ENCODE measurements at places on chromosomes 16 and 17.

DNA sequence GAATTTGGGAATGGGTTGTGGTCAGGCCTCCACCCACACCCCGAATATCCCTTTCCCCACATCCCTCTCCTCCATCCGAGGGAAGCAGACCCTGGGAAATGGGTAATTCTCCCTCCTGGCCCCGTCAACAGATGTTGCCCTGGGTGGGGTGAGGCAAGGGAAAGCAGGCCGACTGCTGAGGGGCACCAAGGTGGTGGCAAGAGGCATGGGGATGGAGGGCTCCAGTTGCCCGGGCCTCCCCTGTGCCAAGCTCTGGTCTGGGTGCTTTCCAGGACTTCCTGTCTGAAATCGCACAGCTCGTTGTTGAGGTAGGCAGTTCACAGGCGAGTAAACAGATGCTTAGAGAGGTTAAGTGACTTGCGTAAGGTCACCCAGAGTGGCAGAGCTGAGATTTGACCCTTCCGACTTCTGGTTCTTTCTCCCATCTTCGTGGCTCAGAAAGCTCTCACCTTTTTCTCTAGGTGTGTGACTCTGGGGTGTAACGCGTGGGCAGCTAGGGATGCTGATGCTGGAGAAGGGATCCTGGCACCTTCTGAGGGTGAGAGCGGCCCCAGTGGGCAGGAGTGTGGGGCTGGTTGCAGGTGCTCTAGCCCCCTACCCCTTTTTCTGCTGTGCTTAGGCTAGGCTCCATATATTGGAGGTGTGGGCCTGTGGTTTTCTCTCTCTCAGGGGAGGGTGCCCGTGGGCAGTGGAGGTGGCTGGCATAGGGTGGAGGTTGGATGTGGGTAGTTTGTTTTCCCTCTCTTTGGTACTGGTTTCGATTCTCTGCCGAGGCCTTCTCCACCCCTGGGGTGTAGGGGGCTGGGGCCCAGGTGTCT lies 17.2 kb downstream of the RARA start:
- DNase-seq, result no peak

DNA sequence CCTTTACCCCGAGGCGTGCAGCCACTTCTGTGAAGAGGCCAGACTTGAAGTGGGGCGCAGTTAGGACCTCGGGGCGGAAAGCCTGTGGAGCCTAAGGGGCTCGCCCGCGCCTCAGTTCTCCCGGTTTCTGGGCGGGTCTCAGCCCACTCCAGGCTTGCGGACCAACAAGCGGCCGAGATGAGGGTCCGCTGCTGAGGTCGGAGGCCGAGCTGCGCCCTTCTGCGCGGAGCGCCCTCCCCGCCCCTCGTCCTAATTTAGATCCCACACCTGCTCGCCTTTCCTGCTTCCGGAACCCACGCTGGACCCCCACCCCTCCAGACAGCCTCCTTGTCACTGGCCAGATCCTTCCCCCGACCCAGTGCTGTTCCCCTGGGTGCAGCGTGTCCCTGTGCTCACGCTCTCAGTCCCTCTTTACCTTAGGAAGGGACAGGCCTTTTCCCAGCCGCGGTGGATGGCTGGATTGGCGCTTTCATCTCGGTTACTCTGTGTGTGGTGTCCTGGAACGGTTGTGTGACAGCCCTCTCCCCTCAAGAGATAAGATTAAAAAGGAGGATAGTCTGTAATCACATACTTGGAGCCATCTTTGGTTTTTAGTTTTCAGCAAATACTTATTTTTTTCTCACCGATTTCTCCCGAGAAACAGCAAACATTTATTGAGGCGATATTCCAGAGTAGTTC lies 933 bp upstream of the ATXN7L3 start:
- DNase-seq, result no peak

DNA sequence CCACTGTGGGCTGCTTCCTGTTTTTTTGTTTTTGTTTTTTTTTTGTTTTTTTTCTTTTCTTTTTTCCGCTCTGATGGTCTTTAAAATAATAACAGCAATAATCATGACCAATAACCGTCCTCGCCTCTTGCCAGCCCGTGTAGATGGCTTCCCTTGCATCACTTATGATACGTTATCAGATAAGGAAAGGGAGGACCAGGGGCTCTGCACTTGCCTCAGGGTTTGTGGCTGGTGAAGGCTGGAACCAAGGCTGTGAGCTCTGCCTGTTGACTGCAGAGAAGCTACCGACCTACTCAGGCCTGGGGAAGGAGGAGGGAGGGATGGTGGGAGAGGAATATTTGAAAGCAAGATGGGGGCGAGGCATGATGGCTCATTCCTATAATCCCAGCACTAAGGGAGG lies 114.0 kb upstream of the SDK2 start:
- DNase-seq, result no peak

DNA sequence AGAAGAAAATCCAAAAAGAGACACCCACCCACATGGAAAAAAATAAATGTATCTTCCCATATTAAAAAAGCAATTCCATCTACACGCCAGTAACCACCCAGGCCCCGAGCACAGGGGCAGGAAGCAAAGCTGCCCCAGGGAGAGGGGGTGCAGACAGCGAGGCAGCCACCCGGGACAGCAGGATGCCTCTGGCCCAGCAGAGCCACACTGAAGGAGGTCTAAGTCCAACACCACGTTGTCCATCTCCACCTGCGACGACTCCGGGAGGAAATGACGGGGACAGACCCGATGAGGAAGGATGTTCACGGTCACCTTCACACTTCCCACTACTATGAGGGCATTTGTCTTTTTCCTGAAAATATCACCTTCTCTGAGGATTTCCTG lies 14.4 kb upstream of the CYTH1 start:
- DNase-seq, result no peak

GRCh38 chr16:30922960-30923535 lies 324 bp upstream of the FBXL19 start:
- peak; percentile 87 for DNase-seq

GRCh38 chr16:66045626-66046025 lies 320.9 kb upstream of the CDH5 start:
- DNase-seq, result no peak

DNA sequence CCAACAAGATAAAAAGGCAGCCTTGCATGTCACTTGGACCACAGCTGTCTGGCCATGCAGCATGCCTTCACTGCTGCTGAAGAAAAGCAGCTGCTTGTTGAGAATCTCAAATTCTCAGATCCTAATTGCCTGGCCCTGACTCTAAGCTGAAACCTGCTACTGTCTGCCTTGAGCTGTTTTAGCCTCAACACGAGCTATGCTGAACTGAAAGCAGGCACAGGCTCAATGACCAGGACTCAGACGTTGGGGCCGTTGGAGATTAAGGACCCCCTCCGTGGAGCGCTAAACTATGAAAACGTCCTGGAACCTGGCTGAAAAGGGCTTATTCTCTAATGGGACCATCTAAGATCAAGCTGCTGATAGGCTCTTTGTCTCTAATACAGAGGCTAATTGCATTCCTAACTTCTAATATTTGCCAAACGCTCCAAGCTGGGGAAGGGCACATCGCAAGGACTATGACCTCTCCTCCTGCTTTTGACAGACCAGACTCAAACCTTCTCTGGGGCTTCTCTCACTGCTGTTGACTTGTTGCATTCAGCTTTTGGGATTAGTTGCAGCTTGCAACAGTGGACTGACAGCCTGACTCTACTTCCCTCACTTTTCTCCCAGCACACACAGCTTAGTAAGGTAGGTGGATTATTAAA lies 4.6 kb upstream of the PLK1 start:
- DNase-seq, result no peak

GRCh38 chr16:53773881-53774280 lies 69.9 kb downstream of the FTO start:
- no peak for DNase-seq

GRCh38 chr16:29308644-29309546 lies 97.6 kb downstream of the NPIPB11 start:
- DNase-seq, result no peak

GRCh38 chr17:66717641-66718058 lies 117.3 kb upstream of the CACNG5 start:
- DNase-seq, result no peak

GRCh38 chr17:11643851-11644250 lies 45.6 kb downstream of the DNAH9 start:
- no peak for DNase-seq

DNA sequence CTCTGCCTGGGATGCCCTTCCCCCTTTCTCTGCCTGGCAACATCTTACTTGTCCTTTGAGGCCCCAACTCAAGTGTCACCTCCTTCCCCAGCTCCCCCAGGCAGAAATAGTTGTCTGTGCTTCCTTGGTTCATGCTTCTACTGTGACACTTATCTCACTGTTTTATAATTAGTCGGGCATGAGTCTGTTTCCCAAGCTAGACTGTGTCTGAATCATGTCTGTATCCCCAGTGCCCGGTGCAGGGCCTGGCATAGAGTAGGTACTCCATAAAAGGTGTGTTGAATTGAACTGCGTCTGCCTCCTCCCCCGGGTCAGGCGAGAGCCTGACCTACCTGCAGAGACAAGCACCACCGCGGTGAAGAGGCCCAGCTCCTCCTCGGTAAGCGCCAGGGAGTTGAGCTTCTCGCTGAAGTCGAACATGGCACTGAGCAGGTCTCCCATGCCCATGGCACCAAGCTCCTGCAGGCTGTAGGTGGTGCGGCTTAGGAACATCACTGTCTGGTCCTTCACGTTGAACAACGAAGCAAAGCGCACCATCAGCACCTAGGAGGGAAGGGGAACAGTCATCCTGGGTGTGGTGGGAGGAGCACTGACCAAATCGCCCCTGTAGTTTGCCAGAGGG lies 6.7 kb downstream of the NR1D1 start:
- no peak for DNase-seq

Measured in NCI-H1048 (cell line).